ENCODE measurements at places on chromosomes 12 and 14.

DNA sequence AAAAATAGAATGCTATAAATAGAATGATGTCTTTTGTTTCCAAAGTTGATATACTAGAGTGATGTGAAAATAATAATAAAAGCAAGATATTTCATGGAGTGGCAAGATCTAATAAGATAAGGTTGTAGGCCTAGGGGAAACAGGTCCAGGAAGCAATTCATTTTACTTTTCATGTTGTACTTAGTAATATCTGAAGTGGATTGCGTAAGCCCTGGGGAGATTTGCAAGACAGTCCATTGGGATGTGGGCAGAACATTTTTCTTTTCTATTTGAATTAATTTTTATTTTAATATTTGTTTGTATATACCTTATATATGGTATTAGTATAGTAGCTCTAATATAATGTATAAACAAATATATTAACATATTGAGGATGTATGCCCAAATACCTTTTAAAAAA, 7.5 kb downstream of the NUBPL start:
- DNase-seq = no peak

- no peak for DNase-seq
Measured at GRCh38 chr14:58738189-58738836, 100.6 kb downstream of the DACT1 start.

GRCh38 chr12:58883576-58884334, 36.5 kb downstream of the LRIG3 start:
- no peak for DNase-seq

DNA sequence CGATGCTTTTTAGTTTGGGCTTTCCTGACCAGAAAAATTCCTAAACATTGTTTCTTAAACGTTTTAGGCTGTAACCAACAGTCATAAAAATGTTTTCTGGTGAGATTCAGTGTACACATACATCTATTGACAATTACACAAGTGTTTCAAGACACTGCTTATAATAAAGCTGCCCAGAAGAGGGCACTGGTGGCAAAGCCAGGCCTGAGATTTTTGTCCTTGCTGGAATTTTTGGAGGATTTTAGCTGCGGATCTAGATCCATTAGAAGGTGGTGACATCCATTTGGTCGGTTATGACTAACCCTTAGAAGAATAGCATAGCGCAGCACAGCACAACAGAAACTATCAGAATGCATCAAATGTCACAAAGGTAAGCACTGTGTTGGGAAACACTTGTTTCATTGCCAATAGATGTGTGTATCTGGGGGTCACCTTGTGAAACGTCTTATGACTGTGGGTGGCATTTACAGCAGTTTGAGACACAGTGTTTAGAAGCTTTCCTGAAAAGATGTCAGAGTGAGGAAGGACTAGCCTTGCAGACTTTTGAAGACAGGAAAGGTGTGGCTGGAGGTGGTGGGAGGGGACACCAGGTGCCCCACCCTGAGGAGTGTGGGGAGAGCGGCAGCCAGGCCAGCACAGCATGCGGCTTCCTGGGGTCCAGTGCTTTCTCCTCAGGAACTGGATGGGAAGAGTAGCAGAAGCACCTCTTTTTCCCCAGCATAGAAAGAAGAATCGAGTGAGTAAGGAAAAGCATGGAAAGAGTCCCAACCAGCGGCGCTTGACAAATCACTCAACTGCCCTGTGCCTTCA, 54.7 kb upstream of the FKBP4 start:
- peak; percentile 52 for DNase-seq

GRCh38 chr14:29222671-29223268, 456.2 kb downstream of the FOXG1 start:
- no peak for DNase-seq

DNA sequence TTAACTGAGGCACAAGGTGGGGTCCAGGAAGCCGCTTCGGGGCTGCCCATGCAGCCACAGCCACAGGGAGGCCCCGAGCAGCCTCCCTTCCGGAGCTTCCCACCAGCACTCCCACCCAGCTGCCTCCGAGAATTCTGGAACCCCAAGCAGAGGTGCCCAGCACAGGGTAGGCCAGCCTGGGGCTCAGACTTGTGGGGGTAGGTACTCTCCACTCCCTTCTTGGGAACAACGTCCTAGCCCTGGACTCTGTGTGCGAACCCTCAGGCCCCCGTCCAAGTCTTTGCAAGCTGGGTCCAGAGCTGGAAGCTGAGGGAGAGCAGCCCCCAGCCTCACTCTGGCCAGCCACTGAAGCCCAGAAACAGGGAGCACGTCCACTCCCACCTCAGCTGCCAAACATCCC, 16.1 kb downstream of the ITPK1 start:
- DNase-seq = no peak

GRCh38 chr12:128305336-128305892, 38.4 kb downstream of the TMEM132C start:
- DNase-seq = no peak

DNA sequence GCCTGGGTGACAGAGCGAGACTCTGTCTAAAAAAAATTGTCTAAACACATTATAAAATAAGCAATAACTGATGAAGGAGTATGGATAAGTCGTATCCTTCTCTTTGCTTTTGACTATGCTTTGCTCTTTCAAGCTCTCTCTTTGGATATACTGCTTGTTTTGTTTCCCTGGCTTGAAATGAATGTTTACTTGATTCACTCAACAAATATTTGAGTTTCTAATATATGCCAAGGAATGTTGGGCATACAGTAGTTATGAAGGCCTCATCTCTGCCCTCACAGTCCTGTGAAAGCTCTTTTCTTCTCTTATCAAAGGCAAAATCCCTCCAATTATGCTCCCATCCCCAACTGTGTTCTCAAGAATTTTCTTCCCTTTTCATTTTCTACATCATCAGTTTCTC, 123.5 kb downstream of the PTPRR start:
- DNase-seq = no peak

DNA sequence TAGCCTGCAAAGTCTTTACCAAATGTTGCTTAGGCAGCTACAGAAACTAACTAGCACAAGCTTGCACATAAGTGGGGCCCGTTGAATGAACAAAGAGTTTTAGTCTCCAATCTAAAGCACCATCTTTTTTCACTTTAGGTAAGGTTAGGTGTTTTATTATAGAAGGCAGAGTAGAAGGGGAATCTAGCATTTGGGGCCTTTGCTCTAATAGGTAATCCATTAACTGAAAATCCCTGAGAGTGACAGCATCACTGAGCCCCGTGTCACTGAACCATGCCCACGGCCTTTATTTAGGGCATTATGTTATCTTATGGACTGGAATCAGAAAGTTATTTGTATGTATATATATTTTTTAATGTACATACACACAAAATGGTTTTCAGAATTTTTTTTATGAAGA, 25.1 kb downstream of the CPNE8 start:
- DNase-seq = no peak

DNA sequence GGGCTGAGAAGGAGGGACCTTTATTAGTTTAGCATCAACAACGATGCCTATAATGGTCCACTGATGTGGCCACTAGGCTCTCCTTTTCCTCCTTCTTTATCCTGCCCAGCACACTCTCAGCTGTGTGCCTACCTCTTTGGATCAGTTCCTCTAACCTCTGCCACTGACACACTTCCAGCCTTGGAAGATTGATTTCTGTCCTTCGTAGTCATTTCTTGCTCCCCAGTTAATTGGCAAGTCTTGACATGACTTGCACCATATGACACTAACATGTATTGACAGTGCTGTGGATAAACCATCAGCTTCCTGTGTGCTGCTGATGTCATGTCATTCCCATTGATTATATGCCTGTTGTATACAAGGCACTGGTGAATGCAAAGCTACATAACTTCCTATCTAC, 90.2 kb upstream of the PLEKHG7 start:
- no peak for DNase-seq

DNA sequence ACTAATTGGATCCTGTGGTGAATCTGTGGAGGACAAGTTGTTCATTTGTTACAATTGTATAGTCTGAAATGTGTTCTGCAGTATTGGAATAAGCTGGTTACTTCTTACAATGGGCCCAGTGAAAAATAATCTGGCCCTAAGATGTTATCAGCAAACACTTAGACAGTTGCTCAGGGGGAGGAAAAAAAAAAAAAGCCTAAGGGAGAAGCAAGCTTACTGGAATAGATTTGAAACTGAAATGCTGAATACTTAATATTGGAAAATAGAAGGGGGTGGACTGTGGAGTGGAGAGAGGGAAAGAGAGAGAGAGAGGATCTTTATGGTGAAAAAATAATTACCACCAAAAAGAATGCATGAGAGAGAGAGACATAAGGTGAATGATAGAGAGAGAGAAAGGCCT, 4.0 kb downstream of the FOXG1 start:
- no peak for DNase-seq

DNA sequence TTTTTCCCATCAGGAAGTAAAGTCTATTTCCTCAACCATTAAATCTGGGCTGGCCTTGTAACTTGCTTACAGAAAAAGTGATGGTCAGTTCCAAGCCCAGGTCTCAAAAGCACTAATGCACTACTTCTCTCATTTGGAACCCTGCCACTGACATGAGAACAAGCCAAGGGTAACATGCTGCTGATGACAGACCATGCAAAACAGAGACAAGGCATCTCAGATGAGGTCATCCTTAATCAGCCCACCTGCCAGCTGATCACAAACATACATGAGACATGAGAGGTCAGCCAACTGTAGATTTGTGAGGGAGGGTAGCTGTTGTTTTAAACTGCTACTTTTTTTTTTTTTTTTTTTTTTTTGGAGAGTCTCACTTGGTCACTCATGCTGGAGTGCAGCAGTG, 16.2 kb downstream of the TWF1 start:
- DNase-seq = no peak

DNA sequence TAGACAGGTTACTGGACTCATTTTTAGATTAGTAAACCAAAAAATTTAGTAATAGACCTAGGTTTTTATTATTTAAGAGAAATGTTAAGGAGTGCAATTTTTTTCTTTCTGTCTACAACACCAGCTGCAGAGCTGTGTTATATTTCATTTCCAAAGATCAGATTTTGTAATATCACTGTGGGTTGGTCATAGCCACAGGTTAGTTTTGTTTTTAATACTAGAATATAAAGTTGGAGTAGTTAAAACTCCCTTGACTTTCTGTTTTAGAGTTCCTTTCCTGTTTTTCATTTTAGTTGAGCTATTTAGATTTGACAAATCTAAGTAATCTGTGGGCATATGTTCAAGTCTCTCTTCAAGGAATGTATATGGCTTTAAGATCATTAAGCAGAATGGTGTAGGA, 30.7 kb upstream of the GARIN2 start:
- no peak for DNase-seq

GRCh38 chr12:55073043-55074022, 52.9 kb upstream of the OR9K2 start:
- DNase-seq = peak; percentile 71

GRCh38 chr14:42027271-42027670, 420.6 kb downstream of the LRFN5 start:
- no peak for DNase-seq

- DNase-seq = no peak
Measured at GRCh38 chr12:10690906-10691305, 17.1 kb upstream of the STYK1 start.

DNA sequence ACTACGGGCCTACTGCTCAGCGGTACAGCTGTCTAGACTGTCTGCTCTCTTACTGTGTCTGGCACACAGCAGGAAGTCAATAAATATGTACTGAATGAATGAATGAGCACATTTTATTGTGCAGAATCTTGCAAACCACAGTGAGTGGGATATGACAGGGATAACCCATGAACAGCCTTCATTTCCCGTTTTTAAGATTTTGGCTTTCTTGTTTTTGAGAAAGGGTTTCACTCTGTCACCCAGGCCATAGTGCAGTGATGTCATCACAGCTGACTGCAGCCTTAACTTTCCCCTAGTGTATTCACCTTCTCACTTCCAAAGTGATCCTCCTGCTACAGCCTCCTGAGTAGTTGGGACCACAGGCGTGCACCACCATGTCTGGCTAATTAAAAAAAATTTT, 203.1 kb downstream of the AEBP2 start:
- DNase-seq = peak; percentile 9

- no peak for DNase-seq
Measured at GRCh38 chr12:76152181-76152807, 67.8 kb upstream of the NAP1L1 start.

DNA sequence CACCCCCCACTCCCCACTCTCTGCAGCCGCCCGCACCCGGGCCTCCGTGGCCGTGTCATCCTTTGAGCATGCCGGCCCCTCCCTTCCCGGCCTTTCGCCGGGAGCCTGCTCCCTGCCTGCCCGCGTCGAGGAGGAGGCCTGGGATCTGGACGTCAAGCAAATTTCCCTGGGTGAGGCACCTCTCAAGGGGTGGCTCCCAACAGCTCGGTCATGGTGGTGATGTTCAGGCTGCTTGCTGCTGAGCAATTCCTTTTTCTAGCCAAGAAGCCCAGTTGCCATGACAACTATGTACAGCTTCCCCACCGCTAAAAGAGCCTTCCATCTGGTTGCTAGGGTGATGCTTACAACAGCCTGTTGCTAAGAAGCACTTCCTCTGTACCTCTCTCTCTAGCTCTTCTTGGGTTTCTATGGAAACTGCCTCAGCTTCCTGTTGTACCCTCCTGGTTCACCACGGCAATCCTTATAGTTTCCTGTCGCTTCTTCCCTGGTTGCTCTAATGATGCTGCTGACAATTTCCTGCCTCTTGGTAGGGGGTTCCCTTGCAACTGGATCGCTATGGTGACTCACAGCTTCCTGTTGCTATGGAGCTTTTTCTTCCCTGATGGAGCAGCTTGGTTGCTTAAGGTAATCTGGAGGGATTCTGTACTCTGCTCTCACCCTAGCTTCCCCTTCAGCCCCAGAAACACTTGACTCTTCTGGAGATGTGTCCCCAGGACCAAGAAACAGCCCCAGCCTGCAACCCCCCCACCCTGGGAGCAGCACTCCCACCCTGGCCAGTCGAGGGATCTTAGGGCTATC, 11.0 kb downstream of the ZNF219 start:
- DNase-seq = no peak

- peak; percentile 91 for DNase-seq
Measured at GRCh38 chr12:132489602-132490266, at the start of gene FBRSL1. FBRSL1 (plus strand) TSS chr12:132490151.

DNA sequence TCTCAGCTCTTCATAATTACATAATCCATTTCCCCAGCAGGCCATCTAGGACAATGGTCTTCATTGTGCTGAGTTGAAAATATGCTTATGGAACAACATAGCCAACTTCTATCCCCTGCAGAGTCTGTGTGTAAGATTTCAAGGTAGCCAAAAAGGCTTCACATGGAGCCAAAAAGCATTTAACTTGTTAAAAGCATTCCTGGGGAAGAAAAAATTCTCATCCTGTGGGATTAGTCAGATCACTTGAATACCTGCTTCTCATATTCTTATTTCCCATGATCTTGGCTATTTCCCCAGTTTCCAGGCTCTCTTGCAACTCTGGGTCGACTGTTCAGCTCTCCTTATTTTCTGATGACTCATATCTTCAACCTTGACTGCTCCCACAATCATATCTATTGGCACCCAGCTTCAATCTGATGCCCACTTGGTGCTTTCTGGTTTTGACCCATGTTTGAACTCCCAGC, 178.9 kb downstream of the KLHL28 start:
- no peak for DNase-seq
